BJ (cell line): ENCODE measurements at places on chromosomes 7 and 10. TPM values are rescaled to one million over a fixed set of nuclear protein-coding genes. Genes with fewer than 3 reads are reported as not detected.

- DNase-seq = no peak
Measured at GRCh38 chr10:107072786-107073185, 91.7 kb downstream of the SORCS1 start.

DNA sequence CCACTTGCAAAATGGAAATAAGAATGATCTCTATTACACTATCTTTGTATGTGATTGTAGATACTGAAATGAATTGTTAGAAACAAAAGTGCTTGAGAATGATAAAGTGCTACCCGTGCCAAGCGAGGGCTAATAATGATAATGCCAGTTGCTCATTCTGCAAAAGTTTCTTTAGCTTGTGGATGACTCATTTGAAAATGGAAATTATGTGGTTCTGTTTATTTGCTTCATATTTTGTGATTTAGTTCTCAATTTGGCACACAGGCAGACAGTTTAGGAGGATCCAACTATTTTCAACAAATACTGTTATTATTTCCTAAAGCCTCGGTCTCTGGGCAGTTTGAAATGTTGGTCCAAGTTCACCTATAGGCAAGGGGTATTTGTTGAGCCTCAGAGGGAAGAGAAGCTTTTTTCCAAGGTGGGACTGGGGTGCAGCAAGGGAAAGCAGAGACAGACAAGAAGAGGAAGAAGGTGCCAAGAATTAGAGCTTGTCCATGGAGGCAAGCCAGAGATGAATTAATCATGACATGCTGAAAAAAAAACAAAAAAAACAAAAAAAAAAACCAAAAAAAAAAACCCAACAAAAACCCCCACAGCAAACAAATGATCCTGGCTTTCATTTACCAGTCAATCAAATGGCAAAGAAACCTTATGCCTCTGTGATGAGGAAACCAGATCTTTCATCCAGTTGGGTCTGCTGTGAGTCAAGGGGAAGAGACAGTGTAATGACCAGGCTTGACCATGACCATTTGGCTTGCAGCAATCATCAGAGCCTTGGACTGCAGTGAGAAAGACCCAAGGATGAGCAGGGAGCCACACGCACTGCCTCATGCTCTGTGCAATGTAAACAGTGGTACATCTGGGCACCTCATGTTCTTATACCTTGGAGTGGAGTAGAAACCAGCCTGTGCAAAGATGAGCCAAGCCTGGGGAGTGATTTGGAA lies 285.0 kb upstream of the HABP2 start:
- DNase-seq = peak; percentile 13

DNA sequence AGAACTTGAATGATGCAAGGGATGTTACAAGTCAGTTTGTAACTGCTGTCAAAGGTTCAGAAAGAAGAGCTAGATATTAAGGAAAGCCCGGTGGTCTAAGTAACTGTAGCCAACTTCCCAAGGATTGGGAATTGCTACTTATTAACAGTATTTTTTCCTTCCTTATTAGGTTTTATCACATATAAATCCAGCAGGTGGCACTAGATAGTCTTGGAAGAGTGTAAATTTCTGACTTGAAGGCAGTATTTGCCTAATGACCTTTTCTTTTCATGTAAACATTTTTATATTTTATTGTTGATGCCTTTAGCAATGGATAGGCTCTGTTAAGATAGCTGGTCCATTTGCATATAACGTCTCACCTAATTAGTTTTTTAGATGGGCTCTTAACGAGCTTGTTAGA lies 51.2 kb downstream of the ANLN start:
- no peak for DNase-seq

- DNase-seq = no peak
Measured at GRCh38 chr10:103493362-103493915, at the start of gene NEURL1. Gene NEURL1, plus strand, starts transcription at chr10:103493705. Its CDS starts 683 bp downstream, at chr10:103494388.

DNA sequence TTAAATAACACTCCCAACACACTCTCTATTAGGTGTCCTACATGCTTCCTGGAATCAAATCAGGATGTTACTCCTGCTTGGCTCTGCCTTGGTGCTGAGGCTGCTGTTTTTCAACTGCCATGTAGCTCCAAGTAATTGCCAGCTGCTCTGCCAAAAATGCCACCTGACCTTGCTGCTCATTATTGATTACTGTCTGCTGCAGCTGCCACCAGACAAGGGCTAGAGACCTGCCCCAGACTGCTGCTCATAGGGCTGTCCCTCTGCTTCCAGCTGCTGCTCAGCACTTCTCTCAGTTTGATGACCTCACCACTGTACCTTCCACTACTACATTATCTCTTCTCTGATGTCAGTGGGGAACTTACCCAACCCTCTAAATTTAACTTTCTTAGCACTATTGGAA lies 102.5 kb downstream of the PCLO start:
- no peak for DNase-seq

DNA sequence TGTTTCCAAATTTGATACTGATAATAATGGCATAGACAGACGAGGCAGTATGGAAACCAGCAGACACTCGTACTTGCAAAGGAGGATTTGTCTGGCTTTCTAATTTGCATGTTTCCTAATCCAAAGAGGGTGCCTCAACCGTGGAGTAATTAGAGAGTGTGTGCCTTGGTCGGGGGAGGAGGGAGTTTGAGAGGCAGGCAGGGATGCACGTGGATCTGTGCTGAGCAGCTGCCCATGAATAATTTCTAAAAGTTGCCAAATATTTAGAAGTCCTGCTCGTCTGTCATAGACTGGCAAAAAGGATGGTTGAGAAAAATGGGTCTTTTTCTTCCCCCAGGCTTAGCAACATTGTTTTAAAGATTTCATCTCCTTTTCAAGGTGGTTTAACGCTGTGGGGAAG lies 69.4 kb downstream of the PTPRE start:
- DNase-seq = no peak

DNA sequence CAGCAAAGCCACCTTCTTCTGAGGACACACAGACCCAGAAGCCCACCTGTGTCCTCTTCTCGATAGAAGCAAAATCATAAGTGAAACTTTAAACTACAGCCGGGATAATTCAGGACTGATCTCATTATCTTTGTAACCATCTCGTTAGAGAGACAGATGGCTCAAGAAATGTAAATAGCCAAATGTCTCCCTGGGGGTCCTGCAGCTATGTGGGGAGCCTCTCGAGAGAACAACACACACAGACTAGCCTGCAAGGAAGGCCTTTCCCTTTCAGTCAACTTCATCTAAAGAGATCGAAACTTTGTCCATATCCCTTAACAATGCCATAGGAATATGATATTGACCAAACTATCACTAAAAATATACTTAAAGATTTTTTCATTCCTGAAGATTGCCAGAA lies 93.5 kb downstream of the VWC2 start:
- no peak for DNase-seq

- no peak for DNase-seq
Measured at GRCh38 chr7:30738026-30738915, 13.7 kb upstream of the INMT start.

DNA sequence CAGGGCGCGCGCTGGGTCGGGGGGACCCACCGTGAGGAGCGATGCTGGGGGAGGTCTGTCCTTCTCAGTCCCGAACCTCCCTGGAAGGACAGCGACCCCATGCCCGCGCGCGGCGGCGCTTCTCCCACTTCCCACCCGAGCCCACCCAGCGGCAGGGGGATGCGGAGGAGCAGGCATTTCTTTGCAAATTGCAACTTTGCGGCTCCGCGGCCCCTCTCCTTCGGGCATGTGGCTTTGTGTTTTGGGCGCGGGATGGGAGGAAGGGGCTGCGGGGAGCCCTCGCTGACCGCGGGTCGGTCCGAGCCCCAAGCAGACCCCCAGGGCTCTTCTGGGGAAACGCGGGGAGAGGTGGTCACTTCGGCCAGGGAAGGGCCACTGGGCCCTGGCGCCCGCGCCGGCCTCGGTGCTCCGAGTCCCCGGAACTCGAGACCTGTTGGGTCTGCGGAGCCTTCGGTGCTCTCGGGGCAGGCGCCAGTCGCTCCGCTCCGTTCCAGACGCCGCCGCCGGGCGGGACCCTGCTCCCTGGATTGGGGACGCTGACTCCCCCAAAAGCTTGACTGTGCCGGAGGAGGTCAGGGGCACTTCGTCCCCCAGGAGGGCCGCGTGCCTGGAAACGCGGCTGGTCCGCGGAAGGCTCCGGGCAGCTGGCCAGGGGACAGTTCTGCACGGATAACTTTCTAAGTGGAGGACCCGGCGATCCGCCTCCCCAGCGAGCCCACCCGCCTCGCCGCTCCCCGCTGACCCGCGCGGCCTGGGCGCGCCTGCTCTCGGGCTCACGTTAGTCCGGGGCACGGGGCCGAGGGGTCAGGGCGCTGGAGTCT lies 164.2 kb upstream of the DPP6 start:
- DNase-seq = no peak

DNA sequence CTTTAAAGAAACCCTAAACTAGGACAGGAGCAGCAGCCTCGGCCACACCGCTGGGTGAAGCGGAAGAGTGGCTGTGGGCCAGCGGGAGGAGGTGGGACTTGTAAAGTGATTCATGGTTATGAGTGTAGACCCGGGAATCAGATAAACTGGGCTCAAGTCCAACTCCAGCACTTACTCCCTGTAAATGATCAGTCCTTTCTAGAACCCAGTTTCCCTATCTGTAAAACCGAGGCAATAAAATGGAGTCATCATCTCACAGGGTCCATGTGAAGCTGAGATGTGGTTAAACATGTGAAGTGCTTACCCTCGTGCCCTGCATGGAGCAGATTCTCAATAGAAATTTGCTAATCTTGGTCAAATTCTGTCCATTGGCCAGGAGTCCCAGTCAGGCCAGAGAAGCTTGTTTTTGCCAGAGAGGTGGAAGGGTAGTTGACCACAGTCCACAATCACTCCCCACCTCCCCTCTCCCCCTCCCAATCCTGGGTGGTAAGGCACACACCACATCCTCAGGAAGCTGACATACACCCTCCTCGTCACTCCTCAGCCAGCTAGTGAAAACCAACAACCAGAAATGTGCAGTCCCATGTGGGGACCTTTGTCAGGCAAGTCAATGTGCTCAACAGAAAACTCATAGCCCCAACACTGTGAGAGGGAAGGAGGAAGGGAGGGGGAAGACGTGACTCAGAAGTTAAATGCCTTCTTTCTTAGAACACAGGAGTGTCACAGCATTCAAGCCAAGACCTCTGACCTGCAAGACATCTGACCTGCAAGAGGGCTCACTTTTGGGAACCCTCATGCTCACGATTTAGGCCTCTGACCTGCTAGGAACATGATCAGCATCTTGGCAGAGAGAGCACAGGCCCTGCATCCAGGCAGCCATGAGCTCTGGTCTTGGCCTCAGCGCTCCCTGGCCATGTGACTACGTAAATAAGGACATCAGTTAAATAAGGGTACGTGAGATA lies 145.1 kb downstream of the PLXNA4 start:
- peak; percentile 29 for DNase-seq

DNA sequence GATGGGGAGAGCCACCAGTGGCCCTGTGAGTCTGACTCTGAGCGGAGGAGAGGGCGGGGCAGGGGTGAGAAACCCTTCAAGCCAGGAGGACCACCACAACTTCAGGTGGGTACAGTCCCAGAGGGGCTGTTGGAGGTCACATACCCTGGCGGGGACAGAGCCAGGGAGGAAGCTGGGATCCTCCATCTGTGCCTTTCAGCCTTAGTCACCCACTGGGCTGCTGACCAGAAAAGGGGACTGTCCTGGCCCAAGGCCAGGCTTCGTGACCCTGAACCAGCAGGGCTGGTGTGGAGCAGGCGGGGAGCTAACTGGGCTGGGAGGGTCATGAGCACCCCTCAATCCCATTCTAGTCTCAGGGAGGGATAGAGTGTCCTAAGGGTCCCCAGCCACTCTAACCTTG lies 1.5 kb upstream of the CALHM3 start:
- no peak for DNase-seq

CYP3A4 gene
- not detected in 2 replicates for polyA plus RNA-seq

EGFR gene
- polyA plus RNA-seq = 22.9 and 34.0 TPM in 2 replicates

OIT3 gene
- 0.07 TPM in 1 of 2 replicates, not detected in the other for polyA plus RNA-seq

OTUD1 gene
- 1.1 and 1.7 TPM in 2 replicates for polyA plus RNA-seq

LOXL4 gene
- polyA plus RNA-seq = 67.9 and 75.5 TPM in 2 replicates

BAG3 gene
- 11.3 and 19.8 TPM in 2 replicates for polyA plus RNA-seq

CAV2 gene
- polyA plus RNA-seq = 245 and 263 TPM in 2 replicates

MSANTD7 gene
- polyA plus RNA-seq = 4.2 and 5.1 TPM in 2 replicates
